ENCODE measurements at places on chromosomes 12 and 14.

DNA sequence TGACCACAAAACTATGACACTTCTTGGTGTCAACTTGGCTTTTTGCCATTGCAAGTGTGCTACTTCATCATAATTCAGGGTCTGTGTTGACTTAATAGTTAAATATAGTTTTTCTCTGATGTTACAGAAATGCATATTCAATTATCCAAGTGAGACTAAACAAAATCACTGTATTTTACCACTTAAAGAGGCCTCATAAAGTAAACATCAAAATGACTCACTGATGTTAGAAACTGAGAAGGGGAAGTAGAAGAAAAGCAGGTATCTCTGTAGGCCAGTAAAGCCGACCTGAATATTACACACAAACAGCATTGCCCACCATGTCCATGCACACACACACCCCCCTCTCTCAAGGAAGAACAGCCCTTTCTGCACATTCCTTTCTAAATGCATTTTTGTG lies 55.4 kb downstream of the RPAP3 start:
- no peak for DNase-seq

DNA sequence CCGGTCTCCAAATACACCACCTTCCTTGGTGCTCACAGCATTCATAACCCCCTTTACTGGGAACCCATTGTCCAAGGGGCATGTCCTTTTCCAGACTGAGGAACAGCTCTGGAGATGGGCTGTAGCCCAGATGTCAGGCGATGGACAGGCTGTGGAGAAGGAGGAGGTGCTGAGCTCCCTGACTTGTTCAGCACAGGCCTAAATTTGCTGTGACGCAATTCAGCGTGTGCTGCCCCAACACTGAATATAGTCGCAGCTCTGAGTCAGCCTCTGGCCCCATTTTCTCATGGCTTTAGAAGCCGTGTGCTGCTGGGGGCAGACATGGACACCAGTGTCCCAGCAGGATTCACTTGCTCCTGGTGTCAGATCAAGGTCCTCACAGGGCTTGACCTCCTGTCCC lies 269.1 kb downstream of the EMP1 start:
- no peak for DNase-seq

DNA sequence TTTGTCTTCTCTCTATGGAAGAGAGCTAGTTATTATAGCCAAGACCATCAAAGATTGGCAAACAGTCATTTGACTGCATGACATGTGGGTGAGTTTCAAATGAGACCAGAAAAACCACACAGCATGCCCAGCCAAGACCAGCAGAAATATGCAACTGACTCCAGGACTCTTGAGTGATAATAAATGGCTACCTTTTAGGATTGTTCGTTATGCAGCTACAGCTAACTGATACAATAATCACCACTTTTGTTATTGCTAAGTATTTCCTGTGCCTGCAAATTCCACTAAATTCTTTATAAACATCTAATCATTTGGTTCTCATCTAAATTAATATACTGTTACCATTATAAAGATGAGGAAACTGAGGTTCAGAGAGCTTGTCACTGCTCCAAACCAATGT lies 528.4 kb upstream of the TBX3 start:
- DNase-seq = no peak

- no peak for DNase-seq
Observed at GRCh38 chr12:82663893-82664292, 22.8 kb upstream of the TMTC2 start.

DNA sequence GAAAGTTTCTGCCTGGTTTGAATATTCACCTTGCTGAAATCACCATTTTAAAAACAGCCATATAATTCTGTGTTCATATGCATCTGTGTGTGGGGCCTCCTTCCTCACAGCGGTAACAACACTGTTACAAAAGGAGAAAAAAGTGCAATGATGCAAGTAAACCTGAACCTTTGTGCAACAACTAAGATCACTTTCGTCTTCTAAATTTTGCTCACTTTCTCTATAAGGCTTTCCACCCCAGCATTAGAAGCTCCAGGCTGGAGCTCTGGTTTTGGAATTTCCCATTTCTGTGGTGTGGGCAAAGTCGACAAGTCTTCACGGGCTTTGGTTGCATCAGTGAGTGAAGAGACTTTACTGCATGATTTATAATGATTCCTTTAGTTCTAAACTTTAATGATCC lies 18.4 kb downstream of the FGD6 start:
- DNase-seq = no peak

DNA sequence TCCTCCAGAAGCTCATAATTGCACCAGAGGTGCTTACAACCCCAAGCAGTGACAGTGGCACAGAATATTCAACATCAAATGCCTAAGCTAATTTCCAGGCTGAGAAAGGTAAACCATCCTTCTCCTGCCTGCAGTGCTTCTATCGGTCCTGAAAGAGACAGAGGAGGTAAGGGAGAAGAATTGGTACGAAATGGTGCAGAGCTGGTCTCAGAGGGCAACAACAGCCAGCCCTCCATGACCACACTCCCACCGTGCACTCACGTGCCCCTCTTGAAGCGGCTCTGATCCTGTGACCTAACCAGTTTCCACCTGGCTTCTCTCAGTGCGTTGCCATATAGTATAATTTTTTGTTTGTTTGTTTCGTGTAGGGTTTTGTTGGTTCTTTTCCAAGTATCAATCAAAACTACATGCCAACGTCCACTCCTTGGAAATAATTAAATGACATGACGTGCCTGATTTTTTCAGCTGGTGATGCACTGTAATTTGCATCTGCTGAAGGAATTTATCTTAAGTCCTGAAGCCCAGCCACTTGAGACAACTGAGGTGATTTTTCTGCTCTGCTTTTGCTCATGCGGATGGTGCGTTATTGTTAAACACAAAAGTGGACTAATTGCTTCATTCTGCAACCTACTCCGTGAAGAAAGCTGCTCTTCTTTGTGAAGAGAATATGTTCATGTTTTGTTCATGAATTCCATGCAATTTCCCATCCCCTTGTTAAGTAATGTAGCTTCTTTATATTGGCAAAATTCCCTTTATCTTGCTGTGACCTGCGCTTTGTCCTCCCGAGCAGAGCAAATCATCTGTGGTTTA lies 1.3 kb upstream of the ATP2A2 start:
- peak; percentile 58 for DNase-seq

Data from HAP-1 (cell line).